ENCODE measurements at places on chromosomes 1 and 21. TPM values are rescaled to one million over a fixed set of nuclear protein-coding genes. Genes with fewer than 3 reads are reported as not detected.

Gene SFN
- total RNA-seq: 0.99 TPM

GRCh38 chr1:219041818-219042217, 131.9 kb upstream of the LYPLAL1 start:
- no peak for DNase-seq

Gene FAM151A
- total RNA-seq: not detected

DNA sequence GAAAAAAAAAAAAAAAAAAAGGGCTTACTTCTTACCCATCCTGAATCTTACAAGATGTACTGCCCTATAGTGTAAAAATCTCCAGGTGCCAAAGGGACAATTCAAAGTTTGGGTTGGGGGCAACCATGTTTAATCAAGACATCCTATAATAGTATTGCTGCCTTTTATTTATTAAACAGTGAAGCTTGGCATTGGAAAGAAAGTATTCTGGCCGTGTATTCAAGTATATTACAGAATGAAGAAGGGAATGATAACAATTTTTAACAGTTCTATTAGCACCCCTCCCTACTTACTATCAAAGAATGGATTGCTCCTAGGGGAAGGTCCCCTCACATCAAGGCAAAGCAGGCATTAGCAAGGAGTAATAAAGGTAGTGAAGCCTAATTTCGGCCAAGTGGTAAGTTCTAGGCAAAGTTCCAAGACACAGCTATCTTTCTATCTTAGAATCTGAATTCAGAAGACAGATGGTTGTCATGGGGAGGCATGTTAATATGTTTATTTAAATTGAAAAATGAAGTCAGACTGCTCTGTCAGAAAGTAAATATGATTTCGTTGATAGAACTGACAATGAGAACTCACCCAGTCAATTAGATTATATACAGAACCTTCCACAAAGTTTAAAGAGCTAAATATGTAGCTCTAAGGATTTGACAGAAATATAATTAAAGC, 24.6 kb downstream of the ST7L start:
- DNase-seq: no peak

Gene MIXL1
- total RNA-seq: 0.31 TPM

- DNase-seq: no peak
These were observed 9.3 kb downstream of the CHD5 start for GRCh38 chr1:6170742-6171201.

- no peak for DNase-seq
These were observed 69.6 kb downstream of the OSBPL9 start for GRCh38 chr1:51686450-51686849.

DNA sequence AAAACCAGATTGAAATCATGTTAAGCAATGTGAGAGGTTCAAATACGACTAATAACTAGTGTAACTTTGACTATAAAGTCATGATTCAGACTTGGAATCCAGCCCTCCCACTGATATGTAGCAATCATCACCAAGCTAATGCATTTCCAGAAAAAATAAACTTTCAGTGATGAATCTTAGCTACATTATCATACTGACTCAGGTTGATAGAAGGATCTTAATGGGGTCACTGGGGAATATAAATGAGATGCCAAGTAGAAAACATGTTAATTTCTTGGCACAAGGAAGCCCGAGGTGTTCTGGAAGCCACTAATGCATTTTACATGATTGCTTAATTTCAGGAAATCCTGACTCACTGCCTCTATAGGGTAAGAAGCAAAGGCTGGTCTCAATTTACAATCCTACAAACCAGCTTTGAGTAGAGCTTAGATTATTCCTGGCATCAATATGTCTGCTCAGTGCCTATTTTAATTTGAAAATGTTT, 67.7 kb downstream of the SELENOF start:
- no peak for DNase-seq

DNA sequence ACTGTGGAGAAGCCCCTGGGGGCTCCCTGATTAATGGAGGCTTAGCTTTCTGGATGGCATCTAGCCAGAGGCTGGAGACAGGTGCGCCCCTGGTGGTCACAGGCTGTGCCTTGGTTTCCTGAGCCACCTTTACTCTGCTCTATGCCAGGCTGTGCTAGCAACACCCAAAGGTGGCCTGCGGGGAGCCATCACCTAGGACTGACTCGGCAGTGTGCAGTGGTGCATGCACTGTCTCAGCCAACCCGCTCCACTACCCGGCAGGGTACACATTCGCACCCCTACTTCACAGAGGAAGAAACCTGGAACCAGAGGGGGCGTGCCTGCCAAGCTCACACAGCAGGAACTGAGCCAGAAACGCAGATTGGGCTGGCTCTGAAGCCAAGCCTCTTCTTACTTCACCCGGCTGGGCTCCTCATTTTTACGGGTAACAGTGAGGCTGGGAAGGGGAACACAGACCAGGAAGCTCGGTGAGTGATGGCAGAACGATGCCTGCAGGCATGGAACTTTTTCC, 24.8 kb downstream of the PCSK9 start:
- peak; percentile 27 for DNase-seq
